Stimulated activated CD4-positive, alpha-beta T cell treated with anti-CD3 and anti-CD28 coated beads, Interleukin-15, amount 100 ng/mL, for 48 hours (primary cell): ENCODE measurements at places on chromosomes 6 and 20.
A peak's percentile ranks its signal among the peaks of the same experiment; 100 is the strongest.

- no peak for DNase-seq
These were observed 69.3 kb upstream of the SYNJ2 start for GRCh38 chr6:157912326-157912725.

DNA sequence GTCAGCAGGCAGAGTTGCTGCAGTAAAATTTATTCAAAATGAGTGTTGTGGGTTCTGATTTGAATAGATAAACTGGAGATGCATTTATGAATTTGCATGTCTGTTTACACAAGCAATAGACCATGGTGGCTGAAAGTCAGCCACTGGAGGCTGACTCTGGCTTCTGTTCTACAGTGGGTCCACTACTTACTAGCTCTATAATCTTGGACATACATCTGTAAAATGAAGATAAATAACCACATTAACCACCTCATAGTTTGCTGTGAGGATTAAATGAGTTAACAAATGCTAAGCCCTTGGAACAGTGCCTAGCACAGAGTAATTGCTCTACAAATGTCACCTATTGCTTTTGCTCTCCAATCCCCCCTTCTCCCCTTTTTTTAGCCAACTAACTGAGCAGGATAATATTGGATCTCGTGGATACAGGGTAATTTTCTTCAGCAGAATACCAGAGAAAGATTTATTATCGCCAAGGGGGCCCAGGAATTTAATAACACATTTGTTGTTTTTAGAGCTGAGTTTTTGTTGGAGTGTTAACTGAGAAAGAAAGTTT is 1.4 kb upstream of the PM20D2 start:
- no peak for DNase-seq

DNA sequence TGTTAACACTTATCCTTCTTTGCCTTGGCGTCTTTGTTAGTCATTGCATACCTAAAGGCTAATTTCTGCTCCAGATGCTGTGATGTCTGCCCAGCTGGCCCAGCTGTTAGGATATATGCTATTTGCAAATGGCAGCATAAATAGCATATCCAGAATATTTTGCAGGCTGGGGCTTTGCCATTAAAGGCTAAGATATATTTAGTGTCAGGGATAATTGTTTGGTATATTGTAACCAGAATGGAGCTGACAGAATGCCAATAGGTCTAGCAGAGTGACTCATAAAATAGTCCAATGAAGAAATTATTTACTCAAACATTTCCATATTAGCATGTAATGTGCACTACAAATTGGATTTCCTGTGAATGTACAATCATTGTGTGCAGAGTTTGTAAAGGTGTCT is 584.1 kb upstream of the FLRT3 start:
- no peak for DNase-seq

DNA sequence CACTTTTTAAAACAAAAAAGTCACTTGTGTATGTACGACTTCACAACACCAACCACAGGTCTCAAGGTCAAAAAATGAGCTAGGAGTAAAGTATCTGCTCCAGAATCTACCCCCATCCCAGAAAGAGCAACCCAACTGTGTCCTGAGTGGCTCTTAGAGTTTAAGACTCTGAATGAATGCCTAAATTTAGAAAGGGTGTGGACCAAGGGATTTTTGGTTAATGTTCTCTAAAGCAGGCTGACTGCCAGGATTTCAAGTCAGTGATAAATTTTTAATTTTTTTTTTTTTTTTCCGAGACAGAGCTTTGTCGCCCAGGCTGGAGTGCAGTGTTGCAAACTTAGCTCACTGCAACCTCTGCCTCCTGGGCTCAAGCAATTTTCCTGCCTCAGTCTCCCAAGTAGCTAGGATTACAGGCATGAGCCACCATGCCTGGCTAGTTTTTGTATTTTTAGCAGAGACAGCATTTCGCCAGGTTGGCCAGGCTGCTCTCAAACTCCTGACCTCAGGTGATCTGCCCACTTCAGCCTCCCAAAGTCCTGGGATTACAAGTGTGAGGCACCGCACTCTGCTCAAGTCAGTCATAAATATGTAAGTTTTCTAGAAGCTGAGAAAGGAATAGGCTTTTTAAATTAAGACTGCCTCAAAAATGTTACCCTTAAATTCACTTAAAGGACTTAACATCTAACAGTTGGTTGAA is 20.2 kb downstream of the STAU1 start:
- no peak for DNase-seq

- no peak for DNase-seq
These were observed 36.4 kb downstream of the TGM2 start for GRCh38 chr20:38128691-38129090.

DNA sequence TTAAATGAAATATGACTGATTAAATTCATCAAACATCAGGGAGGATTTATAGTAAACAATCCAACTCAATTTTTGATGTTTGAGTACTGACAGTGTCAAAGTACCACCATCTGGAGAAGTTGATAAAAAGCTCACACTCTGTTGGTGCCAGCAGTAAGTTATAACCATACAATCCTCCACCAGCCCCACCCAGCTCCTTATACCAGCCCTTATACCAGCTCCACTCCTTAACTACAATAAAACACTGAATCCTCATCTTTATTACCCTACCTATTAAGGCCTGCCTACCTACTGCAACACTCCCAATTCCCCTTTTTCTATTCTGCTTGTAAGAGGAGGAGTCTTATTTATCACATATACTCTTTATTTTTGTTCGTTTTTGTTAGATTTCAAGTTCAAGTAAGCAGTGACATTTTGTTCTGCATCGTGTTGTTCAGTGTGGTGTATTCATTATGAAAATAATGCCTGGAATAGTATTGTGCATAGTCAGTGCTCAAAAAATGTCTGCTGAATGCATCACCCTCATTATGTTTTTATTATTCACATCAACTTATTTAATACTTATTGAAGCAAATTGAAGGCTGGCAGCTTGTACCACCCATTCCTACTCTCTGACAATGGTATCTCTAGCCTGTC is 954.7 kb upstream of the ADGRB3 start:
- no peak for DNase-seq

DNA sequence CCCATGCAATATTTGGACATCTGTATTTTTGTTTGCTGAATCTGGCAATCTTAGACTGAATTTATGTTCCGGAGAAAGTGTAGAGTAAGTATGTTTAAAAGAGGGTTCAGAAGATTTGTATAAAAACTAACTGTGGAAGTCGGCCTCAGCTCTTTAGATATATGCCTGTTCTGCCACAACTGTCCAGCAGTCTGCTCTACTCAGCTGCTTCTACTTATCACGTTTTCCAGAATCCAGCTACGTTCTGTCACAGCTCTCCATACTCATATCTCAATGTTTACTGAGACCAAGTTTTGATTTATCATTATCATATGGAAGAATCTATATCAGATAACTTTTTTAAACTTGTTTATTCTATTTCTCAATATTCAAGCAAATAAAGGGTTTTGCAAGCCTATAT is 721.3 kb downstream of the EYS start:
- no peak for DNase-seq

DNA sequence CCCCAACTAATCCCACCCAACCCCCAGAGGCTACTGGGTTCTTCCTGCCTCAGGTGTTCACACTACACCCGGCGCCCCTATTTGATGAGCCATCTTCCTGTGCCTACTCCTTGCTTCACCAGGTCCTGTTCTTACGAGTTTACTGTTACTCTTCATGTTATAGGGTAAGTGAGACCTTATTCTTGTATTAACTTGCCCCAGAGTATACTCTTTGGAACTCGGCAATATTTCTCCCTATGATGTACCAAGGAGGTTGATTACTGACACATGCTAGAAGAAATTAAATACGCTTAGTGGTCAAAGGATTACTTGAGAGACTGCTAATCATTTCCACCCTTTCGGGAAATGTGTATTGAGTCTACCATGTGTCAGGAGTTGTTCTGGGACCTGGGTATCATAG is 8.9 kb downstream of the RING1 start:
- DNase-seq, result no peak

GRCh38 chr20:59069026-59069425 is 26.4 kb upstream of the PRELID3B start:
- no peak for DNase-seq

- no peak for DNase-seq
These were observed 129.3 kb upstream of the CD93 start for GRCh38 chr20:23215344-23215995.

DNA sequence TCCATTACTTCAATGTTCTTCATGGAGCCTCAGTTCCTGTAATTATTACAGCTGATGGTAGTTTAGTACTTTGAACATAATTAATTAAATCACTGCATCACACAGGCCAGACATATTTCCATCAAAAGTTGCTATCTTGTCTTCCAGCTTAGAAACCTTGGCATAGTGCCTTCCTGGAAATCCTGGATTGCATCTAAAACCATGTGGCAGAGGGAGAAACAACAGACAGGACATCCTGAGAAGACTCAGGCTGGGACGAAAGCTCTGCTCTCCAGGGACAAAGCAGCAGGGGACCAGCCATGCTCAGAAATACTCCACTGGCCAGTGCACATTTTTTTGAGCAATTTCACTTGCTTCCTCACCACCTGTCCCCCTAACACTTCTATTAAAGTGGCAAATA is 55.3 kb downstream of the TBX18 start:
- DNase-seq, result no peak

DNA sequence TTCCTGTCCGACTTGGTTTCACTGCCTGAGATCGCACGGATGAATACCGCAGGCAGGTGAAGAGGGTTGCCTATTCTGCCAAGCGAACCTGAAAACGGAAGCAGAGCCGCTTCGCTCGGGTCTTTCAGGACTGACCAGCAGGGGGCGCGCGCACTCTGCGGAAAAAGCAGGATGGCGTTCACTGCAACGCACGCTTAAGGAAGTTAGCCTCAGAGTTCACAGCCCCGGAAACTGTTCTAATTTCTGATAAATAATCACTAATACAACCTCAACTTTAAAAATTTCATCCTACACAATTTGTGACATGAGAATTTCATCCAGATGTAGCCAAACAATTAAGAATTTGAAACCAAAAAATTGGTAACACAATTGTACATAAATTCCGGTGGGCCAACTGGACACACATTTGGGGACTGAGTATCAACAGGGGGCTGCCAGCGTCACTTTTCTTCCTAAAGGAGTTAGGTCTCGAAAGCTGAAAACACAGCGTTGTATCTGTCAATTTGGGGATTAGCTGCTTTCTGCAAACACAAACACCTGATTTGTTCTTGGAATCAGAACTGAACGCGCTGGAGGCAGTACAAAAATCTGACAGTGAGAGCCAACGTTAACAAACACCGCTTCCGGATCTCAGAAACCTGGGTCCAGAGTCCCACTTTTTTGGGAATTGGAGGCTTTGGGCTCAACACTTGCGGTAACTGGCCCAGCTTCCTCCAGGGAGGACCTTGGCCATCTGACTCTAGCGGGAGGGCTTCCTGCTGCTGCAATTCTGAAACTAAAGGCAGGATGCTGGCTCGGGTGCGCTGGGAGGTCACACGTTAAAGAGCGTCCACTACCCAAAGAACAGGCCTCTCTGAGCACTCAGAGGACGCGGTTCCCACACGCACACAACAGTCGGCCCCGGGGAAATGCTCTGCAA is 8.8 kb downstream of the PXDC1 start:
- peak; percentile 78 for DNase-seq
